Cortex of kidney (tissue), 1 donor: ENCODE measurements at places on chromosomes 13 and 19.

DNA sequence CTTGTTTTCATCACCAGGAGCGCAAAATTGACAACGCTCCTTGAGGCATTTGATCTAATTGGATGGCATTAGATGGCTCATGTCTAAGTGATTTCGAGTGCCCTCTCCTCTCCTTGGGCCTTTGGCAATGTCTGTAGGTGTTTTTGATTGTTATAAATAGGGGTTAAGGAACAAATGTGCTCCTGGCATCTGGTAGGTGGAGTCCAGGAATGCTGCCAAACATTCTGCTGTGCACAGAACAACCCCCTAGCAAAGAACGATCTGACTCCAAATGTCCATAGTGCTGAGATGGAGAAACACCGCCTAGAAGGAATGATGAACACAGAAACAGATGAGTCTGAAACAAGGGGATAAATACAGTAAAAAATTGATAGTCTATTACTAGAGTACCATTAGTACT lies 68.0 kb upstream of the C1QTNF9B start:
- no peak for DNase-seq

GRCh38 chr13:87120476-87120875 lies 550.7 kb upstream of the SLITRK5 start:
- DNase-seq: no peak

GRCh38 chr13:87129602-87130300 lies 541.4 kb upstream of the SLITRK5 start:
- DNase-seq: no peak

DNA sequence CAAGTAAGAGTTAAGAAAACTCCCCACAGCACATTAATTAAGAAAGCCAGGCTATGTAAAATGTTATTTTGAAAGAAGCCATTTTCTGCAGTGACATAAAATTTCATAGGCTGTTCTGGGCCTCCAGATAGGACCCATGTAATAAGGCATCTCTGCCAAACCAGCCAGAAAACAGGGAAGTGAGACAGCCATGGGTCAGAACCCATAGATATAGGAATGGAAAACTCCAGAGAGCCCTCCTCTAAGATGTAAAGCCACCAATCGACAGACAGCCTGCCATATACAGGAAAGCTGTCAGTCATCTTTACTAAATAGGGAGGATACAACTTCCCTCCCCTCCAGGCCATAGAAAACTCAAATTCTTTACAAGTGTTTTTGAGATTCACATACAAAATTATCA lies 493.3 kb downstream of the COG6 start:
- no peak for DNase-seq

DNA sequence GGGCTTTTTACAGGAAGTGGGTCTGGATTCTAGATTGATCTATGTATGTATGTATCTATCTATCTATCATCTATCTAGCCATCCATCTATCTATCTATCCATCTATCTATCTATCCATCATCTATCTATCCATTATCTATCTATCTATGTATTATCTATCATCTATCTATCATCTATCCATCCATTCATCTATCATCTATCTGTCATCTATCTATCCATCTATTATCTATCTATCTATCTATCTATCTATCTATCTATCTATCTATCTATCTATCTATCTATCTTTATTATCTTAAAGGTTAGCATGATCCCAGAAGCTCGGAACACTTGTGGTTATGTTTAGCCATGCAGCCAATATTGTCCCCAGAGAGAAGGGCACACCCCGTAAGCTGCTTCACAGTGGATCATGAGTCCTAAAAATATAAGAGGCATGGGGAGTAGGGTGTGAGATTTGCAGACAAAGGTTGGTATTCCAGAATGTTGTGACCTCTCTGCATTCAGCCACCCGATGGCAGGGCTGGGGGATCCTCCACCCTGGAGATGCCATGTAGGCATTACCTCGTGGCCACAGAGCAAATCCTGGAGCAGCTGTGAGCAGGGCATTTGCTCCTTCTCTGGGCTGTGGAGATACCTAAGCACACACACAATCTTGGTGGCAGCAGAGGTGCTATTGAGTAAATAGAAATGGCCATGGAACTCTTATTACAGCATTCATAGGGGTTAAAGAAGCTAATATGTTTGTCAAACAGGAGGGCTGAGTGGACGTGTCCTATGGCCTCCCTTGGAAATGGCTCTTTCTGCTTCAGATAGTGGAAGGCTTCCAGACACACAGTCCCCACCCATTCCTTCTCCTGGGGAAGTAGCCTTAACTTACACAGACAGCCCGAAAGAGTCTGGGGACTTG lies 310.0 kb upstream of the TSHZ3 start:
- DNase-seq: no peak

DNA sequence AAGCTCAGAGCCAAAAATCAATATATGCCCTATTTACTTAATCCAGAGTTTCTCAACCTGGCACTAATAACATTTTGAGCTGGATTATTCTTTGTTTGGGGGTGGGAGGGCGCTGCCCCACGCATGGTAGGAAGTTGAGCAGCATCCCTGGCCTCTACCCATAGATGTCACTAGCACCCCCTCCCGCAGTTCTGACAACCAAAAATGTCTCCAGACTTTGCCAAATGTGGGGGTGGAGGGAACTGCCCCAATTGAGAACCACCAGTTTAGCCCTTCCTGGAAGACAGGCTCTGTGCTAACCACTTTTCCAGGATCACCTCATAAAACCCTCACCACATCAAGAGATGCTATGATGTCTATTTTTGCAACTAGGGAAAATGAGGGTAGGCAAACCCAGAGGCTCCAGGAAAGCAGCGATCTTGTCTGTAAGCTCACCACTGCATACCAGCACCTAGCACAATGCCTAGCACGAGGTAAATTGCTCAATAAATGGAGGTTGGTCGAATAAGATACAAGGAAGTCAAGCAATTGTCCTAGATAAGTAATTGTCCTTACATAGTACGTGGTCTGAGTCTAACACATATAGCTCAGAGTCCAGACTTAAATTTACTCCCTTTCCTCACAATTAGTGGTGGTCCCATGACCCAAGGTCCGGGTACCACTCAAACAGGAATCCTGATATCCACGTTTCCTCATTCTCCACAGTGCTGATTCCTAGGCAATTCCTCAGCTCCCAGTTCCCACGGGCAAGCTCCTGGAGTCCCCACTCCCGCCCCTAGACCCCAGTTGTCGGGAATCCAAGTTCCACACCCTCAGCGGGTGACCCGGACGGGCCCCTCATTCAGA lies 892 bp downstream of the TRIR start:
- DNase-seq: no peak

DNA sequence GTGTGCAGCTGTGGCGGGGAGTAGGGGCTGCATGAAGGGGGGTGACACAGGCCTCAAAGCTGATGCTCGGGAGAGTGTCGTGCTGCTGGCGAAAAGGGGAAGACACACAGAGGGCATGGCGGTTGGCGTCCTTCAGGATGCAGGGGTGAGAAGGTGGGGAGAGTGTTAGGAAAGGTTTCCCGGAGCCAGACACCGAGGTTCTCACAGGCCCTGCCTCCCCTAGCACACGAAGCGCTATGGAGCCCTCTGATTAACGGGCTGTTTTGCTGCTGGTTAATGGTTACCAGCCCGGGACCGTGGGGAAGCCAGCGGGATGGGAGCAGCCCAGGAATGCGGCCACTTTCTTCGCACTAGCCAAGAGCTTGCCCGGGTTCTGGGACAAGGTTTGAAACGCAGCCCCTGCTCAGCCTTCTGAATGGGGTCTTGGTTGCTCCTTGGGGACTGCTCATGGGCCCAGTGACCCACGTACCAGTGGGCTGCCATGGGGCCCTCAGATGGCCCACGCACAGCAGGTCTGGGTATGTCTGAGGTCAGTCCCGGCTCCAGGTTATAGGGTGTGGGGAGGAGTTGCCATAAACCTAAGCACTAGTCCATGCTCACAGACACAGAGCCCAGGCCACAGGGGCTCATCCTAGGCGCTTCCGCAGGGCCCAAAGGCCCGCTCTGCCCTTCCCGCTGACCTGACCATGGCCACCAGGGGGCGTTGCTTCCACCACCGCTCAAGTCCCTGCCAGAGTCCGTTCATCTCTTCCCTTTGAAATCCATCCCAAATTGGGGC lies 31.3 kb upstream of the ISYNA1 start:
- no peak for DNase-seq

DNA sequence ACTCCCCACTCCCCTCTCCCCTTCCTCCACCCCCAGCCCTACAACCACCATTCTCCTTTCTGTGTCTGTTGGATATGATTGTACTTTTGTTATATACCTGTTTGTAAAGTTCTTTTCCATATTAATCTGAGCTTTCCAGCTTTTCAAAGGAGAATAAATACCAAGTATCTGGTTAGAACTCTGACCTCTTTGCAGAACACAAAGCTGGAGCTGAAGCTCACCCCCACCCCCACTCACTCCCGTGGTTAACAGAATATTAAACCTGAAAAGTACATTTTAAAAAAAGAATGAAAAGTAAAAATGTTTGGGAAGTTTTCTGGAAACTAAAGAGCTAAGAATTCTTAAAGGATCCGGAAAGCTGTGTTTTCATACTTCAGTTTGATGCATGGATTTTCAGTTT lies 155.2 kb upstream of the RNF113B start:
- no peak for DNase-seq

DNA sequence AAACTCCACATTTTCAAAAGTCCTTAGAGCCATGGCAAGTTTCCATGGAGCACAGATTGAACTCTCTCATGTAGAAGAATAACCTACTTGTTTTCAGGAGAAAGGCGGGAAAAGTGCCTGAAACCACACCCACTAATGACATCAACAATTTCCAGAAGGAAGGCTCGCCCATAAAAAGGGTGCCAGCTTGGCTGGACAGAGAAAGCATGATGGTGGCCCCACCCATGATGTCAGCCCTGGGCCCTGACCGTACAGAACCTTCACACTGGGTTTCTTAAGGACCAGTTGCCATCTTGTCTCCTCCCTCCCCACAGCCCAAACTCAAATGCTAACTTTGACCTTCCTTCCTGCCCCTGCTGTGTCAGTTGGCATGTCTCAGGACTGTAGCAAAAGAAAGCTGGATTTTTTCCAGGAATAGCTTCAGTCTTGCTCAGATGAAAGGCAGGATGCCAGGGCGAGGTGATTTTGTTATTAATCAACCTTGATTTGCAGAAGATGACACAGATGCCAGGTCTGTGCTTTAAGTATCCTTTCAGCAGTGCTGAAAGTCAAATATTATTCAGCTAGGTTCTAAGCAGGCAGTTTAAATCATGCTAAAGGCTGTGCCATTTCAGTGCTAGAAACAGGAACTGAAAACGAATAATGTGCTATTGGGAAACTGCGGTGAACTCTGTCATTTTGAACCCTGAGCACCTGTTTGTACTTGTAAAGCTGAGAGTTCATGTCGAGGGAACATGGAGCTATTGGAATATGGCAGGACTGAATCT lies 89.5 kb upstream of the RFC3 start:
- DNase-seq: no peak

DNA sequence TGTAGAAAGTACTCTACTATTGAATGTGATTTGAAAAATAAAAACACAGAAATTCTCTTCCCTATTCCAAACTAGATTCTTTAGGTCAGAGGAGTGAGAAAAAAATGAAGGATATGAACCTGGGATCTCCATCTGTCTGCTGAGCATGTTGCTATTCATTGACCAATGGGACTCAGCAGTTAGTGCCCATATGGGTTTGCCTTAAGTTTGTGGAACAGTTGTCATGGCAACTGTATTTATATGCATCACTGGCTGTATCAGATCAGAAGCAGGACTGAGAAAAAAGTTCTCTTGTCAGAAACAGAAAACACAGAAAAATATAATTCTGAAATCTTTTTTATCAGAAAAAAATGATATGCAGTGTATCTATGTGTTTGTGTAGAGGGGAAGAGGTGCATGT lies 73.3 kb upstream of the ATXN8OS start:
- no peak for DNase-seq

GRCh38 chr13:110363010-110363409 lies 55.9 kb downstream of the COL4A2 start:
- DNase-seq: no peak

- DNase-seq: no peak
These were observed 12.7 kb upstream of the KIR2DL4 start for GRCh38 chr19:54790711-54791110.

DNA sequence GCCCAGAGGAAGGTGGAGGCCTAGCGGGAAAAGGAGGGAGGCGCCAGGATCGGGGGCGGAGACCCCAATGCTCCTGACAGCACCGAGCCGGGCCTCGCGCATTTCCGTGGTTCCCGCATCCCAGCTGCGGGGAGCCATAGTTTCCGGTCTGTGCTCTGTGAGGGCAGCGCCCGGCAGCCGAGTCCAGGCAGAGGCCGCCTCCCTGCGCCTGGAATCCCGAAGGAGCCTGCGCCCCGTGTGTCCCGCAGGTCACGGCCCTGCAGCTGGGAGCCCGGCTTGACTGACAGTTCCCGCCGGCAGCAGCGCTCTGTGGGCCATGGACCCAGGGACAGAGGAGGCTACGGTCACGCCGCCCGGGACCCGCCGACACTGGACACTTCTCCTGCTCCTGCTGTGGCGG lies 74.6 kb upstream of the C13orf46 start:
- no peak for DNase-seq

DNA sequence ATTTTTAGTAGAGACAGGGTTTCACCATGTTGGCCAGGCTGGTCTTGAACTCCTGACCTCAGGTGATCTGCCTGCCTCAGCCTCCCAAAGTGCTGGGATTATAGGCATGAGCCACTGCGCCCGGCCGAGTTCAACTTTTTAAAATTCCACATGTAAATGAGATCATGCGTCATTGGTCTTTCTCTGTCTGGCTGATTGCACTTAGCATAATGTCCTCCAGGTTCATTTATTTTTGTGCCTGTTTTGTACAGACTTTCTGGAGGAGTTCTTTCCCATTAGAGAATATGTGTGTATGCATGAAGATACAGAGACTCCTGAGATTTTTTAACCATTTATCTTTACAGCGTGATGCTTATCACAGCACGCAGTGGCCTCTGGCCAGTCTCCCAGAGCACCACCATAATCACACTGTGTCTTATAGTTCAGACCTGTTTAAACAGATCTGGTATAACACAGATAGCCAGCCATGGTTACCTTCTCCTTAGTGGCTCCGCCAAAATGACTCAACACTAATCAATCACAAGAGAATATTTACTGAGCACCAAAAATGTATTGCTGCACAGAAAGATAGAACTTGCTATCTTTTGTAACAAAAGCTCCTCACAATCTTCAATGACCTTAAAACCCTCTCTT lies 11.4 kb upstream of the STARD13 start:
- no peak for DNase-seq

DNA sequence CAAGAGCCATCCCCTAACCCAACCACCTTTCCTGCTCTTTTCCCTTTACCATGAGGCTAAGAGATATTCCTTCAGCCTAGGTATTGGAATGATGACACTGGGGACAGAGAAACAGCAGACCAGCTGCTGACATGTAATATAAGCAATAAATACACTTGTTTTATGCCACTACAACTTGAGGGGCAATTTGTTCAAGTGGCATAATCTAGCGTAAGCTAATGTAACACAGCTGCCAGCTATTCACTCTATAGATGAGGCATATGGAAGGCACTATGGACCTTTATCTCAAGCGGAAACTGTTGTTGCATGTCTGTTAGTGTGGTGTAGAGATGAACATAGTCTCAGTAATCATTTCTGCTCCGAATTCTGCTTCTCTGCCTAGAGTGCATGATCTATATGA lies 111.1 kb downstream of the STARD13 start:
- no peak for DNase-seq

- no peak for DNase-seq
These were observed 13.0 kb downstream of the PGLYRP1 start for GRCh38 chr19:46009530-46010510.
